ENCODE measurements at places on chromosomes 7 and 10.
A peak's percentile ranks its signal among the peaks of the same experiment; 100 is the strongest.

DNA sequence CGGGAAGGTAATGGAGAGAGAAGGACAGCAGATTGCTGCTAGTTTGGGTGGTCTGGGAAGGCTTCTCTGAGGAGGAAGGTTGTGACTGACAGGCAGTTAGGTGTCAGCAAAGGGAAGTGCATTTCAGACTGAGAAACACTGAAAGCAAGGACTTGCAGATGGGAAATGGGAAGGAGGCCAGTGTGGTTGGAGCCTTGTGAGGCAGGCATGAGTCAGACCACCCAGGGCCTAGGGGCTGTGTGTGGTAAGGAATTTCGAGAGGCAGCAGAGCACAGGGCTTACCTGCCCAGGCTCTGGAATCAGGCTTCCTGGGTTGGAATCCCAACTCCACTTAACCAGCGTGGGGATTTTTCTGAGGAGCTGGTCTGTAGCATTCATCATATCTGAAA lies 53.5 kb downstream of the NRF1 start:
- H3K4me3 ChIP-seq, result no peak overlapping the region
- DNase-seq, result no peak
- H3K36me3 ChIP-seq, result peaks cover 33% of the 10 kb centered on the region
- H3K27me3 ChIP-seq, result no peaks in the 10 kb centered on the region

- H3K36me3 ChIP-seq, result no peaks in the 10 kb centered on the region
- no peaks in the 10 kb centered on the region for H3K4me1 ChIP-seq
- H3K27ac ChIP-seq, result no peak overlapping the region
- H3K27me3 ChIP-seq, result no peaks in the 10 kb centered on the region
Measured at GRCh38 chr7:13072014-13072413, 384.6 kb downstream of the ARL4A start.

DNA sequence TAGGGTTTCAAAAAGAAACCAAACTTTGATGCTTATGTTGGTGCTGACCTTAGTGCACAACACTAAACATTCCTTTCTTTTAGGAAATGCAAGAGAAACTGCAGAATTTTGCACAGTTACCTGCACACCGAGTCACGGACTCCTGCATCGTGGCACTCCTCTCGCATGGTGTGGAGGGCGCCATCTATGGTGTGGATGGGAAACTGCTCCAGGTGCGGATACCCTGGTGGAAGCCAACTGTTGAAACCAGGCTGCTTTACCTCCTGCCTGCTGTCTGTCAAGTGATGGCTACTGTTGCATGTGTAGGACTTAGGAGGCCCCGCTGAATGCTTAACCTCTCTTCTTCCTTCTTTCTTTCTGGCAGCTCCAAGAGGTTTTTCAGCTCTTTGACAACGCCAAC lies 11.7 kb downstream of the CASP2 start:
- DNase-seq, result peak; percentile 31
- H3K36me3 ChIP-seq, result no peaks in the 10 kb centered on the region
- H3K27ac ChIP-seq, result no peak overlapping the region
- H3K4me1 ChIP-seq, result peaks cover 28% of the 10 kb centered on the region

DNA sequence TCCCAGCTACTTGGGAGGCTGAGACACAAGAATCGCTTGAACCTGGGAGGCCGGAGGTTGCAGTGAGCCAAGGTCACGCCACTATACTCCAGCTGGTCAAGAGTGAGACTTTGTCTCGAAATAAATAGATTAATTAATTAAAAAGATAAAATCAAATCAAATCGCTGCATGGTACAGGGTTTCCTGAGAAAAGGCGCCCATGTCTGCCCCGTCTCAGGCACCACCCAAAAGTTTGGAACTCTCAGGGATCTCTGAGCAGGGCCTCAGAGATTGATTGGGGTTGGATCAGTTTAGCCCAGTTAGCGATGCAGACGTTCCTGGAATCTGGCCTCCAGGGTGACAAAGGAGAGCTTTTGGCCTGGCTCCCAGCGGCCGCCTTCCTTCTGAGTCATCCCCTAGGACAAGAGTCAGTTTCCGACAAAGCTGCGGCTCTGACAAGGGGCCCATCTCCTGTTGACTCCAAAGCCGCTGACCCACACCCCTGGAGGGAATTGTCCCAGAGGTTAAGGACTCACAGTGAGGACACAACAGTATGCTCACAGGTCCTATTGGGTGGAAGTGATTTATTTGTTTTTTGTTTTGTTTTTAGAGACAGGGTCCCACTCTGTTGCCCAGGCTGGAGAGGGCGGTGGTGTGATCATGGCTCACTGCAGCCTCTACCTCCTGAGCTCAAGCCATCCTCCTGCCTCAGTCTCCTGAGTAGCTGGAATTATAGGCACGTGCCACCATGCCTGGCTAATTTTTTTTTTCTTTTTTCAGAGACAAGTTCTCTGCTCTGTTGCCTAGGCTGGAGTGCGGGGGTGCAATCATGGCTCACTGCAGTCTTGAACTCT lies 6.8 kb downstream of the ORAI2 start:
- no peaks in the 10 kb centered on the region for H3K4me1 ChIP-seq
- no peaks in the 10 kb centered on the region for H3K36me3 ChIP-seq
- no peak overlapping the region for H3K4me3 ChIP-seq
- no peak overlapping the region for H3K27ac ChIP-seq
- H3K27me3 ChIP-seq, result no peaks in the 10 kb centered on the region

DNA sequence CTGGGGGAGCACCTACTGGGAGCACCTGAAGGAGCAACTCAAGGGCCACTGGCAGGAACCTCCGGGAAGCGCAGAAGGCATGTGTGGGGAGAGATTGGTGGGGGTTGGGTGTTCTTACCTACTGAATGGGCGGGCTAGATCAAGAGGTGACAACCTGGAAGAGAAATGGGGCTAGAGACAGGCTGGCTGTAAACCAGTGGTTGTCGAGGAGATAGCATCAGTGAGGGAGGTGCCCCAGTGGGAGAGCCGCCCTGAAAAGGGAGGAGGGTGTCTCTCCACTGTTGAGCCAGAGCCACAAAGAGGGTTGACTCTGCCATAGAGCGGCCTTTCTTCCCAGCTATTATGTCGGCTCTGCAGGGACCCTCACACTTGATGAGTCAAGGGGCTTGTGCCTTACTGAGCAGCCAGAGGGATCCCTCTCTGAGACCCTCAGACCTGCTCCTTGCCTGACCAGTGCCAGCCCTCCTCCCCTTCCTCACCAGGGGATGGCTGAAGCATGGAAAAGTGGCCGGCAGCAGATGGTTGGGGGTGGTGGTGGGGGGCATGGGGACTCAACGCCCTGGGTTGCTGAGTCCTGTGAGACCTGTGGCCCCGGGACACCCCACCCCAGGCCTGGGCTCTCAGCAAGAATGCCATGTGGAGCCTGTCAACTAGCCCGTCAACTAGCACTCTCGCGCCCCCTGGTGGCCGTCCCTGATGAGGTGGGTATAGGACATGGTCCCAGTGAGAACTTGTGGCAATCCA lies 36.4 kb upstream of the PURB start:
- H3K4me3 ChIP-seq, result no peak overlapping the region
- peaks cover 7% of the 10 kb centered on the region for H3K4me1 ChIP-seq
- peak; percentile 99 for DNase-seq
- no peaks in the 10 kb centered on the region for H3K27me3 ChIP-seq

DNA sequence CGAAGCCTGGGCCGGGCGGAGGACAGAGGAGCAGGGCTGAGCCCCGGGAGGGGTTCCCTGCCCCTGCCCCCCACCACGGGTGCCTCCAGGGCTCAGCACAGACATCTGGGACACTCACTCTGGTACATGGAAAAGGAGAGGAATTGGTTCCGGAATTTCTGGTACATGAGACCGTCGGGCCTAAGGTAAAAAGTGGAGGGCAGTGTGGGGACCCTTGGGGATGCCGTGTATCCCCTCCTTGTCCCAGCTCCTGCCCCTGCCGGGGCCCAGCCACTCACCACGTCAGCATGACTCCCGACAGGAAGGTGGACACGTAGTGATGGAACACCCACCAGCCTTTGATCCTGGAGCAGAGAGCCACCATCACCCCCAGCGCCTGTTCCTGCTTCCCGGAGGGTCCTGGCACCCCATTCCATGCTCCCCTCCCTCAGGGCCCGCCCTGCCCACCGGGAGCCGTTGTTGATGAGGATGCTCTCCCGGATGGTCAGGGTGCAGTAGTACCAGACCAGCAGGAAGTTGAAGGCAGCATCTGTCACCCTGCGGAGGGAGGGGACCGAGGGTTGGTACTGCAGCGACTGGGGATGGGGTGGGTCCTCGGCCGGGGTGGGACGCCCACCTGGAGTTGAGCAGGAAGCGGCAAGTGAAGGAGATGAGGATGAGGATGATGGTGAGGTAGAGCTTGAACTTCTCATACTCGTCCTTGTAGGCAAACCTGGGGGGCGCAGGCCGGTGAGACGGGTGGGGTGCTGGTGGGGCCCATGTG lies 6.4 kb downstream of the TMEM120A start:
- no peaks in the 10 kb centered on the region for H3K36me3 ChIP-seq
- no peak overlapping the region for H3K27ac ChIP-seq
- no peak for DNase-seq
- no peak overlapping the region for H3K4me3 ChIP-seq
- H3K4me1 ChIP-seq, result peaks cover 64% of the 10 kb centered on the region
- H3K27me3 ChIP-seq, result no peaks in the 10 kb centered on the region

GRCh38 chr7:132580717-132581285 lies 4.5 kb upstream of the PLXNA4 start:
- H3K36me3 ChIP-seq, result no peaks in the 10 kb centered on the region
- no peak for DNase-seq
- H3K4me3 ChIP-seq, result no peak overlapping the region
- no peak overlapping the region for H3K27ac ChIP-seq

- H3K36me3 ChIP-seq, result no peaks in the 10 kb centered on the region
- no peak for DNase-seq
- H3K4me3 ChIP-seq, result no peak overlapping the region
- H3K4me1 ChIP-seq, result no peaks in the 10 kb centered on the region
- H3K27me3 ChIP-seq, result no peaks in the 10 kb centered on the region
Measured at GRCh38 chr10:130425169-130425568, 289.0 kb downstream of the GLRX3 start.

- no peaks in the 10 kb centered on the region for H3K36me3 ChIP-seq
- no peak overlapping the region for H3K4me3 ChIP-seq
- no peak overlapping the region for H3K27ac ChIP-seq
- no peak for DNase-seq
- no peaks in the 10 kb centered on the region for H3K27me3 ChIP-seq
Measured at GRCh38 chr7:19470031-19470430, 238.8 kb downstream of the POLR1F start.

GRCh38 chr10:73623056-73623455 lies 18.2 kb downstream of the MYOZ1 start:
- H3K27me3 ChIP-seq, result no peaks in the 10 kb centered on the region
- H3K4me1 ChIP-seq, result no peaks in the 10 kb centered on the region
- no peaks in the 10 kb centered on the region for H3K36me3 ChIP-seq
- H3K27ac ChIP-seq, result no peak overlapping the region
- no peak for DNase-seq
- no peak overlapping the region for H3K4me3 ChIP-seq

- no peak for DNase-seq
- H3K27me3 ChIP-seq, result no peaks in the 10 kb centered on the region
- H3K4me1 ChIP-seq, result no peaks in the 10 kb centered on the region
- no peak overlapping the region for H3K27ac ChIP-seq
- no peaks in the 10 kb centered on the region for H3K36me3 ChIP-seq
- no peak overlapping the region for H3K4me3 ChIP-seq
Measured at GRCh38 chr10:119466076-119466475, 76.4 kb downstream of the RGS10 start.

DNA sequence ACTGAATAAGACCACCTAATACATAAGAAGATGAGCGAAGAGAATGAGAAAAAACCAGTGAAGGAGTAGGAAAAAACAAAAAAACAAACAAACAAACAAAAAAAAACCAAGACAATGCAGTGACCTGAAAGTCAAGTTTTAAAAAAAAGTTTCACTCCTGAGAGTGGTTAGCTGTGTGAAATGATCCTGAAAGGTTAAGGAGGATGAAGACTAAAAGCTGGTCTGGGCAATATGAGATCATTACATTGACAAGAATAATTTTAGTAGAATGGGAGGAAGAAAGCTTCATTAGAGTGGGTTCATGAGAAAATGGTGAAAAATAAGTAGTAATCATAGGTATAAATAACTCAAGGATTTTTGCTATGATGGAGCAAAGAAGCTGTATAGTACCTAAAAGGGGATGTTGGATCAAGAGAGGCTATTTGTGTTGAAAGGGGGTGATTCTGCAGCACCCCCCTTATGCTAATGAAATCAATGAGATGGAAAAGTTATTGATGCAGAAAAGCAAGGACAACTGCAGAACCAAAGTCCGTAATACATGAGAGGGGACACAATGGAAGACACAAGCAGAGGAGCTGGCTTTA lies 80.2 kb downstream of the KMT2C start:
- no peak overlapping the region for H3K27ac ChIP-seq
- H3K27me3 ChIP-seq, result no peaks in the 10 kb centered on the region
- H3K4me1 ChIP-seq, result no peaks in the 10 kb centered on the region
- H3K4me3 ChIP-seq, result no peak overlapping the region
- DNase-seq, result no peak
- no peaks in the 10 kb centered on the region for H3K36me3 ChIP-seq

DNA sequence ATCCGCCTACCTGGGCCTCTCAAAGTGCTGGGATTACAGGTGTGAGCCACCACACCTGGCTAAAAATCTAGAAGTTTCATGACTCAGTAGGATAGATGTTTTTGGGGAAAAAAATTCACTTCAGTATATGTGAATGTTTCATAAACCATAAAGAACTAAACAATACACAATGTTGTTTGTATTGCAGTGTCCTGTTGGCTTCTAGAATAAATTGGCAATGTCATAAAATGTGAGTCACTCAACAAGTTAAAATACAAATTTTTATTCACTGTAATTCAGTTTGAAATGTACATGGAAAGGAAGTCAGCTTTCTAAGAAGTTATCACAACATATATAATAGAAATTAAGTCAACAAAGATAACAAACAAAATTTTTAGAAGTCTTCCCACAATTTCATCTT lies 16.5 kb downstream of the MRLN start:
- no peak overlapping the region for H3K27ac ChIP-seq
- no peaks in the 10 kb centered on the region for H3K27me3 ChIP-seq
- H3K36me3 ChIP-seq, result no peaks in the 10 kb centered on the region

DNA sequence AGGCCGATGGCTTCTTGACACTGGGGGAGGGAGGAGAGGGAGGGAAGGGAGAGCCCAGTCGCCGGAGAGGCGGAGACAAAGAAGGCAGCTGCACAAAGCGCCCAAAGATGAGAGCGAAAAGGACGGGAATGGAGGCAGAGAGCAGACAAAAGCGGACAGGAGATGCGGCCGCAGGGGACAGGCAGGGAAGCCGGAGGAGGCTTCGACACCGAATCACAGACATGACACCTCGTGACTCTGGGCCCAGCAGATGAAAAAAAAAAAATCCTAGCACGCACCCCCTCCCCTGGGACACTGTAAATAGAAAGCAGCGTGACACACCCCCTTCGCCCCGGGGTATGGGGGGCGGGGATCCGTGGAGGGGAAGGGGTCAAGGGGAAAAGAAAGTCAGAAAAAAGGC lies 976 bp downstream of the NAT16 start:
- H3K36me3 ChIP-seq, result no peaks in the 10 kb centered on the region
- H3K4me3 ChIP-seq, result no peak overlapping the region
- no peak overlapping the region for H3K27ac ChIP-seq
- H3K27me3 ChIP-seq, result peaks cover 92% of the 10 kb centered on the region
- no peak for DNase-seq
